ENCODE measurements at places on chromosomes 6 and 20.

DNA sequence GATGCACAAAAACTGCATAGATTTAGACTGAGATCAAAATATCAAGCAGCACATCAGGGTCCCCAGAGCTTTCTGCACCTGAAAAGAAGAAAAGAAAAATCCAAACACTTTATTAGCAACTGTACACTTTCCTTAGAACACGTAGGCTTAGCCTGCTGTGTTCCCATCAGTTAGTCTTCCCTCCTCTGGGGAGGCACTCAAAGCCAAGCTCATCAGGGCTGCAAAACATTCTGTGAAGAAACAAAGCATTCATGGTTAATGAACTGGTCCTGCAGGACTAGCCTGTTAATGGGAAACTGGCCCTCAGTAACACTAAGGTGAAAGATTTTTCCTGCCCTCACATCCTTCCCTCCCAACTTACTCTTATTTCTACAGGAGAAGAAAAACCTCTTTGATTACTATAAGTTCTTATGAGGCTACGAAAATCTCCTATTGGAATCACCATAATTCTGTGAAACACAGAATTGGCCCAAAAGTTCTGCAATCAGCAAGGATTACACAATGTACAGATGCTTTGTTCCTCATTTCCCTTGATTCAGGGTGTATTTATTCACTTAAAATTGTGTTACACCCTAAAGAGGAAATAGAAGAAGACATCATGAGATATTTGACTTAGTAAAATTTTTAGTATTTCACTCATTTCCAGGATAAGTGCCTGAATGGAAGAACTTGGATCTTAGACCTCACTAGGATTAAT, 901.0 kb upstream of the MAP3K7 start:
- DNase-seq = no peak

- DNase-seq = no peak
These were observed 4.6 kb downstream of the FOXQ1 start for GRCh38 chr6:1316489-1316971.

DNA sequence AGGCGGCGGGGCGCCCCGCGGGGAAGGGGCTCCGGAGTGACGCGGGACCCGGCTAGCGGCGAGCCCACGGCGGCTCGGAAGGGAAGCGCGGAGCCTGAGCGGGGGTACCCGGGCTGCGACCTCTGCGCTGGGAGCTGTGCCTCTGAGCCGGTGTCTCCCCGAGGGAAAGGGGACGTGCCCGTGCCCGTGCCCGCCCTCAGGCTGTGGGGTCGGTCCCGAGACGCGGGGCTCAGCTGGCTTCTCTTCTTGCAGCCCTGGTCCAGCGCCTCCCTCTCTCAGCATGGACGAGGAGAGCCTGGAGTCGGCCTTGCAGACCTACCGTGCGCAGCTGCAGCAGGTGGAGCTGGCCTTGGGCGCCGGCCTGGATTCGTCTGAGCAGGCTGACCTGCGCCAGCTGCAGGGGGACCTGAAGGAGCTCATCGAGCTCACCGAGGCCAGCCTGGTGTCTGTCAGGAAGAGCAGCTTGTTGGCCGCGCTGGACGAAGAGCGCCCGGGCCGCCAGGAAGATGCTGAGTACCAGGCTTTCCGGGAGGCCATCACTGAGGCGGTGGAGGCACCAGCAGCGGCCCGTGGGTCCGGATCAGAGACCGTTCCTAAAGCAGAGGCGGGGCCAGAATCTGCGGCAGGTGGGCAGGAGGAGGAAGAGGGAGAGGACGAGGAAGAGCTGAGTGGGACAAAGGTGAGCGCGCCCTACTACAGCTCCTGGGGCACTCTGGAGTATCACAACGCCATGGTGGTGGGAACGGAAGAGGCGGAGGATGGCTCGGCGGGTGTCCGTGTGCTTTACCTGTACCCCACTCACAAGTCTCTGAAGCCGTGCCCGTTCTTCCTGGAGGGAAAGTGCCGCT, 686 bp downstream of the ZGPAT start:
- no peak for DNase-seq

DNA sequence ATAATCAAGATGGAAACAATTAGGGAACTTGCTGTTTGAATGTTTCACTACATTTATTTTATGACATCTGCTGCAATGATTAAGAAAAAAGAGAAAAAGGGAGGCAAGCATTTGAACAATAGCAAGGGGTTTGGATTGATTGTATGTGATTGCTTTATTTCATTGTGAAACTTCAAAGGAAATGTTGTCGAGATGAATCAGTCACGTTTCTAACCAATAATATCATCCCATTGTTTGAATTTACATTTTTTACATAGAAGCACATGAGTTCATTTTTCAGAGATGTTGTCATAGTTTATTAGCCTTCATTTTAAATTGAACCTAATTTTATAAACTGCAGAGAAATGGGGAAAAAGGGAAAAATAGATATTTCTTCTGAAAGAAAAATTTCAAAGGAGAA, 572.0 kb downstream of the KIF16B start:
- no peak for DNase-seq

GRCh38 chr6:36526066-36526465, 21.2 kb downstream of the STK38 start:
- no peak for DNase-seq

DNA sequence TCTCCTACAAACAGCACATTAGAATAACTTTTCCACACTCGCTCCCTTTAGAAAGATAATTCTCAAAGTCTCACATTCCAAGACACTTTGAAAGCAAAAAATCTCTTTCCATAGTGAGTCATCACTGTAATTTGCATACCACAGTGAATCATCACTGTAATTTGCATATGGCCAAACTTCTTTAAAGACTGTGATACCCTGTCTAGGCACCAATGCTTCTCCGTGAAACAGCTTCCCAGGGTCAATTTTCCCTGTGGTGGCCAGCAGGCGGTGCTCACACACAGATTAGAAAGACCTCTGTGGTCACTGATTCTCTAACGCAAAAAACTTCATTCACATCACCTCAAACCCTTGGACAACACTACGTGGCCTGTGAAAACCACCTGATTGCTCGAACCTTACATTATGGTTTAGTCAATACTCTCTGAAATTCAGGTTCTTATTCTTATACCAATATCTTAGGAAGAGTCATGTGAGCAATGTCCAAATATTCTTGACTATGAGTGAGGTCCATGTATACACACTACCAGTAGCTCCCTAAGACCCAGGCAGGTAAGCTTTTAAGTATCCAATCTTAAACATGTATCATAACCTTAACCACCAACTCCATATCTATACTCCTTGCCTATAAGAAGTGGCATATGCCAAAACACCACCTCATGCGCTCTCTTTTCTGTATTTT, 78.5 kb upstream of the PHACTR1 start:
- DNase-seq = peak; percentile 40

DNA sequence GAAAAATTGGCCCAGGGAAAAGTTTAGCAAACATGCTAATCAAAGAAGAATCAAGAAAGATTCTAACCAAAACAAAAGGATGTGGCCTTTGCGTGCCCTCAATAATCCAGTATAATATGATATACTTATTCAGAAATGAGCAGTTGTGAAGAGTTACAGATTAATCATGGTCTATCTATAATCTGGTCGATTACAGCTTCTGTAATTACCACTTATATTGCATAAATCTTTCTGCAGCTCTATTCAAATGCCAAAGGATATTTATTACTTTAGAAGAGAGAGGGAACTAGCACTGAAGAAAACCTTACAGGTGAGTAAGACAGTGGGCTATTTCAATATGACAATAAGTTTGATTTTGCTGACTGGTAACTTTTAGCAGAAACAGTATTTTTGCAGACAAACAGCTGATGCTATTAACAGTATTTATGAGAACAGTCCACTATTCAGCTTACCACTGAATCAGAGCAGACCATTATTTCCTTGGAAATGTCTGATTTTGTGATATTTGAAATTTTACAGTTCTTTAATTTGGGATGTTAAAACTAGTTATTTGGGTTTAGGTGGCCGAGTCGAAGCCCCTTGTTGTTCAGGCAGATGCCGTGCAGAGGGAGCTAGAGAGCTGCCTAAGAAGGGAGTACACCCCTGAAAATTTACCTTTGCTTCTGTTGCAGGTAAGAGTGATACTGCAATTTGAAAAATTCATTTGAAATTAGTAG, 92.2 kb downstream of the CEP57L1 start:
- DNase-seq = peak; percentile 8

- no peak for DNase-seq
These were observed 26.1 kb downstream of the OR2B2 start for GRCh38 chr6:27886073-27886472.

GRCh38 chr20:40010483-40010882, 678.6 kb downstream of the MAFB start:
- no peak for DNase-seq

GRCh38 chr6:24749297-24749696, 25.4 kb upstream of the GMNN start:
- no peak for DNase-seq

DNA sequence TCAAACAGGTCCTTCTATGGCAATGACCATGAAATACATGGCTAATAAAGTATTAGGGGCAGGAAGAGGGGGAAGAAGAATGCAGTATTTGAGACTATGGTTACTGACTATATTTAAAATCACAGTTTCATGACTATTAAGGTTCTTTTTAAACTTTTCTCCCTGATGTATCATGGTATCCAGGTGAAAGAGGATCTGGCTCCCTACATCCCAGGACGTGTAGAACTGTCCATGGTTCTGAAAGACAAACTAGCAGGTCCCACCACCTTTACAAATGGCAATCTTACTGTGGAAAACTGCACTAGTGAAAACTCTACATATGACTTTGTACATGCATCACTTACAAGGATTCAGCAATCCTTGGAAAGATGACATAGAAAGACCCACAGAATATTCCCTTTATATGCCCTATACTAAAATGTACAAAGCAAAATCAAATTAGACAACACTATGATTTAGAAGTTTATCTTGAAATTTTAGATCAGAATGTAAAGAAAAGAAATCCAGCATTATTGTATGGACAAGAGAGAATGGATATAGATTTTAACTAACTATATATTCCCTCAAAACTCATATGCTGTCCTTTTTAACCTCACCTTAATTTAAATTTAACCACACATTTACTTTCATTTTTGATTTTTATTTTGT, 33.5 kb downstream of the RPP21 start:
- DNase-seq = no peak

GRCh38 chr6:127566119-127566518, 10.9 kb upstream of the C6orf58 start:
- DNase-seq = no peak

DNA sequence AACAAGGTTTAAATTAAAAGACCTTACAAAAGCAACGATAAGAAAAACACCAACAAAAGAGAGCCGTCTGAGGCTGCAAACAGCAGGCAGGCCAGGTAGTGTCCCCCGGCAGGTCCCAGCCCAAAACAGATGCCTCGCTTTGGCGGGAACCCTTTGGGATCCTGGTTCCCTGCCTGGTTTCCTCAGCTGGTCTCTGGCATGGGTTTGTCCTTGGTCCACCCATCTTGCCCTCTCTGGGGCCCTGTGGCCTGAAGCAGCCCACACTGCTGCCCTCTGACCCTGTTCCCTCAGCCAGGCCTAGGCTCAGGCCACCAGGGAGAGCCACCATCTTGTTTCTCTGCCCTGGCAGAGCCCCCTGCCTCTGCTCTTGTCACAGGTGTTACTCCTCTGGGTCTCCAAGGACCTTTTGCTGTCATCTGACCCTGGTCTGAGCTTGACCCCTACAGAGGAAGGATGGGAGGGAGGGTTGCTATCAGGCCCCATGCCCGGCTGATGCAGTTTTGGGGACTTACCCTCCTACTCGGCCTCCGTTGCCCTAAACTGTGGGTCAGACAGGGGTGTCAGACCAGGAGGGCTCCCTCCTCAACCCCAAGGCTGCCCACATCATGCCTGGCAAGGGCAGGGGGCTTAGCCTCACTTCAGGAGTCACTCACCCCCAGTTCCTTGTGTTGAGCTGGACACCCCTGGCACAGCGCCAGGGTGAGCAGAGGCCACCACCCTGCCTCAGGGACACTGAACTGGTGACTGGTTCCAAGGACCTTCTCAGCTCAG, 30.6 kb upstream of the GRM4 start:
- DNase-seq = no peak

DNA sequence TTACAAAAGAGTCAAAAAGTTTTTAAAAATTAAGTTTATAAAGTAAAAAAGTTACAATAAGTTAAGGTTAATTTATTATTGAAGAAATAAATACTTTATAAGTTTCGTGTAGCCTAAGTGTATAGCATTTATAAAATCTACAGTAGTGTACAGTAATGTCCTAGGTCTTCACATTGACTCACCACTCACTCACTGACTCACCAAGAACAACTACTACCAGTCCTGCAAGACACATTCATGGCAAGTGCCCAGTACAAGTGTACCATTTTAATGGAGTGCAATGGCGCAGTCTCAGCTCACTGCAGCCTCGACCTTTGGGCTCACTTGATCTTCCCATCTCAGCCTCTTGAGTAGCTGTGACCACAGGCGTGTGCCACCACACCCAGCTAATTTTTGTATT, 128.2 kb downstream of the GPX5 start:
- no peak for DNase-seq

GRCh38 chr20:21101453-21101931, 4.7 kb downstream of the LINC00237 start:
- DNase-seq = no peak

DNA sequence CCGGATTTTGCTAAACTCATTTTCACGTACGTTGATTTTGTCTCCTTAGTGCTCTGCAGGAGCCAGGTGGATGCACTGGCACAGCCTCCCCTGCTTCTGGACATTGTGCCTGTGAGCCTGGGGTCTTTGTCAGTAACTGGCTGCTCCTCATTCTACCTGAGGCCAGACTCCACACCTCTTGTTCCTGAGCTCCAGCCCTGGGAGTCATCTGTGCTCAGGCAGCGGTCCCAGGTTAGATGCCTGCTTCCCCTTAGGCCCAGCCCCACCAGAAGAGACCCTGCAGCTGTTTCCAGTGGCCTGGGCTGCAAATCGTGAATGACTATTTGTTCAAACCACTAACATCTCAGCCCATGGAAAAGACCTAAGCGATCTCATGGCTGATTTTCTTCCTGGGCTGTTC, 129.1 kb downstream of the ERMARD start:
- DNase-seq = no peak

DNA sequence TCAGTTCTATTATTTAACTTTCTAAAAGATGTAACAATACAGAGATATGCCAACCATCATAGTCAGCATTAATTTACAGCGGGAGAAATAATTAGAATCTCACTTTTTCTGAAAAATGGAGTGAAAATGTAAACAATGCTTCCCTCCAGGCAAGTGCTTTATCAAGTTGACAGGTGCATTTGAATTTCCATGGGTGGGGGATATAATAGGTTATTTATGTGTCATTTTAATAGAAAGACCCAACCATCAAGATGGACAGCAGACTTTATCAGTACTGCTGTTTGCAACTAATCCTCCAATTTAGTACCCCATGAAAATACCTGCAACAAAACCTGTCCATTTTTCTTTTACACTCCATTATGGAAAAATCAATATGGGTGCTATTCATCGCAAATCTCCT, 780.1 kb downstream of the TFAP2A start:
- DNase-seq = no peak

GRCh38 chr20:43771503-43772190, 44.8 kb upstream of the GTSF1L start:
- DNase-seq = no peak

GRCh38 chr6:108492131-108492766, 68.5 kb upstream of the FOXO3 start:
- no peak for DNase-seq

GRCh38 chr20:45039475-45039820, 61.5 kb downstream of the KCNS1 start:
- no peak for DNase-seq

All from NCI-H187 (cell line).